ENCODE measurements at places on chromosomes 5 and 9.
A peak's percentile ranks its signal among the peaks of the same experiment; 100 is the strongest.

- DNase-seq: no peak
These were observed 302.7 kb downstream of the PLK2 start for GRCh38 chr5:58156973-58157701.

DNA sequence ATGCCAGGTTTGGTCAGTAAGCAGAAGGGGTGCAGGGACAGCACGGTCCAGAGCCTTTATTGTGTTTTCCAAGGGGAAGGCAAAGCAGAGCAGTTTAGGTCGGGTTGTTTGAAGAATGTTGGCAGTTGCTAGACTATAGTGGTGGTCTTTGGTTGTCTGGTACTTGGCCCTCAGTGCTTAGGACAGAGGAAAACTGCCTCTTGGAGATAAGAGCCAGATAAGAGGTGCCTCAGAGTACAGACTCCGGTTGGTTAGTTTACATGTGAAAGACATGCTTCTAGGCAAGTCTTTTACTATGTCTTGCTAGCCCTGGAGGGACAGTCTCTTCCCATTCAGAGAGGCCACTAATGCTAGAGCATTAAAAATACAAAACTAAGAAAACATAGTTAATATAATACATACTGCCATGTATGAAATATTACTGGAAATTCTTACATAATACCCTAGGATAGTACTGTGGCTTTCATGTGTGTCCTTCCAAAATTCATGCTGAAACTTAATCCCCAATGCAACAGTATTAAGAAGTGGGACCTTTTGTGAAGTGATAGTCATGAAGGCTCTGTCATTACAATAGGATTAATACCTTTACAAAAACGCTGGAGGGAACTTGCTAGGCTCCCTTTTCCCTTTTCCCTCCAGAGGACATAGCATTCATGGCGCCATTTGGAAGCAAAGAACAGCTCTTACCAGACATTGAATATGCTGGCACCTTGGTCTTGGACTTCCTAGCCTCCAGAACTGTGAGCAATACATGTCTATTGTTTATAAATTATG is 280.4 kb downstream of the TMEM167A start:
- DNase-seq: no peak

GRCh38 chr9:93039976-93040375 is 18.5 kb upstream of the SUSD3 start:
- DNase-seq: no peak

GRCh38 chr5:12141496-12141895 is 237.2 kb upstream of the CTNND2 start:
- DNase-seq: no peak

- peak; percentile 22 for DNase-seq
These were observed 22.7 kb upstream of the FSTL4 start for GRCh38 chr5:133635051-133635450.

- DNase-seq: no peak
These were observed 80.9 kb downstream of the DOCK8 start for GRCh38 chr9:295576-295975.

GRCh38 chr9:98555651-98556465 is 152.9 kb downstream of the GABBR2 start:
- DNase-seq: no peak
